ENCODE measurements at places on chromosomes 7 and 10. TPM values are rescaled to one million over a fixed set of nuclear protein-coding genes. Genes with fewer than 3 reads are reported as not detected.

The HOXA7 gene
- 5.0 TPM for total RNA-seq

The FAM237B gene
- total RNA-seq, result not detected

The CYP2C18 gene
- 0.16 TPM for total RNA-seq

The CACNA2D1 gene
- 3.8 TPM for total RNA-seq

The SYCE1 gene
- total RNA-seq, result not detected

The ITPRID1 gene
- not detected for total RNA-seq

The GDF10 gene
- 0.12 TPM for total RNA-seq

The SPDYE16 gene
- total RNA-seq, result not detected

The GPR85 gene
- total RNA-seq, result not detected

The SOSTDC1 gene
- total RNA-seq, result not detected

The GPR141 gene
- total RNA-seq, result not detected

The MRPS17 gene
- total RNA-seq, result 32.2 TPM

The HGF gene
- total RNA-seq, result not detected

The TYW1B gene
- total RNA-seq, result 3.2 TPM

The ANKRD1 gene
- total RNA-seq, result 7.8 TPM

The GPR15LG gene
- not detected for total RNA-seq

The SH2D4B gene
- not detected for total RNA-seq

The RARRES2 gene
- not detected for total RNA-seq

The EBF3 gene
- total RNA-seq, result 0.11 TPM

The HOXA2 gene
- total RNA-seq, result 0.99 TPM

The FAS gene
- total RNA-seq, result 30.2 TPM

The UPK3BL1 gene
- total RNA-seq, result 7.1 TPM

The MALRD1 gene
- total RNA-seq, result not detected

The REPIN1 gene
- total RNA-seq, result 73.2 TPM

The NEUROD6 gene
- not detected for total RNA-seq

The OR6V1 gene
- total RNA-seq, result not detected

Measured in A549 treated with RU486 at 1 μM for 4 hours (cell line).